ENCODE measurements at places on chromosomes 13 and 19.

- DNase-seq = no peak
Observed at GRCh38 chr19:30552593-30552992, 180.4 kb downstream of the ZNF536 start.

DNA sequence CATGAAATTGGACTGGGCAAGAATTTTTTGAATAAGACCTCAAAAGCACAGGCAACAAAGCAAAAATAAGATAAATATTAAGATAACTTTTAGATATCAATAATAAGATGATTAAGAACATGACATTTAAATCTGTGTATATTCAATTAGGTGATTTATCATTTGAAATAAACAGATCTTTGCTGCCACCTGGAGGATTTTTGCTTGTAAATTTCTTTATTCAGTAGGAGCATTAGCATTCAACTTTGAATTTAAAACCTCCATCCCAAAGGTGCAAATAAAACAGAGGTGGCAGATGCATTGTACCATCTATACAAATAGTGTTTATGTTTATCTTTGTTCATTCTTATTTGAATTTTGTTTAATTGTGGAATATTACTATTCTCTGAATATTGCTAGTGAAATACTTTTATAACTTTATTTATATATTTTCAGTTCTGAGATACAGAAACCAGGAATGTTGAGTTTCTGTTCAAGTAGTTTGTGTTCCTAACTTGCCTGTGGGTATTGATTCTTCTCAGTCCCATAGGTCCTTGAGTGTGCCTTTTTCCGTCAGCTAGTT, 20.9 kb downstream of the COG6 start:
- no peak for DNase-seq

DNA sequence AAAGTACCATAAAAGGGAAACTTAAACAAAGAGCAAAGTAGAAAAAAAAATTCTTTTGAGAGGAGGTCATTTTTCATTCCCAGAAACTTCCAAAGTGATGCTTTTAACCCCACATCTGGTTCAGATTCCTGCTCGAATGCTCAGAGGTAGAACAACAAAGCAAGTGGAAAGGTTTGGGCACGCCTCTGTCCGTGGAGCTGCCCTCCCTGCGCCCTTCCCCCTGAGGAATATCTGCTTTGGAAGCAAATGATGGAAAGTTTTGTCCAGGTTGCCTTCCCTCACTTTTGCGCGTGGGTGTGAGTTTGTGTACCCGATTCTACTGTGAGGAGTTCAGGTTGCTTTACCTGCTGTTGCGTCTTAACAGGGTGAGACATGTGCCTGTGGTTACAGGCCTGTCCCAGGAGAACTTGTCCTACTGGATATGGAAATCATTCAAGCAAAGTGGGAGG, 110.2 kb downstream of the KLF5 start:
- no peak for DNase-seq

DNA sequence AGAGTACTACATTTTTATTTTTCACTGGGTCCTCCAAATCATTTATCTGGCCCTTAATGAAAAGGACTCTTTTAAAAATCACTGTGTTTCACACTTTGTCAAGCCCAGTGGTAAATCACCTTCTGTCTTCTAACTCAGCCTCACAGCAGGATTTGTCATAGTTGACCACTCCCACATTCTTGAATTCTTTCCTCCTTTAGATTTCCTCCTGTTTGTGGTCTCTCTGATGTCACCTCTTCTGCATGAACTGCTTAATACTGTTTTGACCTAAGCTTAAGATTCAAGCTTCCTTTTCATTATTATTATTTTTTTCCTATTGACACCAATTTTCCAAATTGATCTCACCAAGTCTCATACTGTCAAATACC, 899.8 kb upstream of the MIR17HG start:
- DNase-seq = no peak

DNA sequence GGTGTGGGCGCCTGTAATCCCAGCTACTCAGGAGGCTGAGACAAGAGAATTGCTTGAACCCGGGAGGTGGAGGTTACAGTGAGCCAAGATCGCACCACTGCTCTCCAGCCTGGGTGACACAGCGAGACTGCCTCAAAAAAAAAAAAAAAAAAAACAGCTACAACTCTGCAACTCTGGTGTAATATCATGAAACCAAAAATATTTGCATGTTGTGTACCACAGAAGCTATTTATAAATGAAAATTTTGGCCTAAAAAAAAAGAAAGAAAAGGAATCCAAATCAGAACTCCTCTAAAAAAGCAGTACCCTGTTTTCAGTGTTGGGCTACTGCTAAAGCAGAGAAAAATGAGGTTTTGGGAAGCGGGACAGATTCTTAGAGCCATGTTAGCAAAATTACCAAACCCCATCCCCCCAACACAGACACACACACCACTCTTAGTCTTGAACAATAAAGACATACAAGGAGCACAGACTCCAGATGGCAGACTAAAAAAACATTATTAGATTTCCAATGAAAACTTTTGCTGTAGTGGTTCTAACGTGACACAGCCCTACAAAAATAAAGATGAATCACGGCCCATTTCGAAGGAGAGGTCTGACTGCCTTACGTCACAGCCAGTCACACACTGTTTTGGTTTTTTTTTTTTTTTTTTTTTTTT, 51.5 kb downstream of the INSR start:
- DNase-seq = no peak

- DNase-seq = no peak
Observed at GRCh38 chr13:95641291-95642027, 3.0 kb downstream of the DZIP1 start.

GRCh38 chr19:5220866-5221265, 119.7 kb downstream of the PTPRS start:
- no peak for DNase-seq

DNA sequence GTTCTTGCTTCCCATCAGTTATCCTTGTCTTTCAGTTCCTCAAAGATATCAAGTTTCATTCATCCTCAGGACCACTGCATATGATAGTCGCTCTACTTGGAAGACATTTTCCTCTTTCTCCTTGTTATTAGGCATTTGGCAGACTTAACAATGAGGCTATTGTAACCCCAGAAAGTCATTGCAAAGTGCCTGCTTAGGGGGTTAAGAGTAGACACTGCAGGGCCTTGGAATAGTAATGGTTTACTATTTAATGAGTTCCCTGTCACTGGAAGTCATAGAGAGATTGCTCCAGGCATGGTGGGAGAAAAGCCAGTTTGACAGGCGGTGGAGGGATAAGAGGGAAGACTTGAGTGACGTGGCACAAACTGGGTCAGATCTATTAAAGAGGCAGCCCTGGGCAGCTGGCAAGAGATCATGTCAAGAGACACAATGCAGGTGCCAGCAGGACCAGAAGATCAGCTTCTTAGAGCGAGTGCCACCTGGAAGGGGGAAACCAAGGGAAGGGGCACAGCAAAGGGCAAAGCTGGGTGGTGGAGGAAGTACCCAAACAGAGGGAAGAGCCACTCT, 16.8 kb upstream of the CPB2 start:
- no peak for DNase-seq

DNA sequence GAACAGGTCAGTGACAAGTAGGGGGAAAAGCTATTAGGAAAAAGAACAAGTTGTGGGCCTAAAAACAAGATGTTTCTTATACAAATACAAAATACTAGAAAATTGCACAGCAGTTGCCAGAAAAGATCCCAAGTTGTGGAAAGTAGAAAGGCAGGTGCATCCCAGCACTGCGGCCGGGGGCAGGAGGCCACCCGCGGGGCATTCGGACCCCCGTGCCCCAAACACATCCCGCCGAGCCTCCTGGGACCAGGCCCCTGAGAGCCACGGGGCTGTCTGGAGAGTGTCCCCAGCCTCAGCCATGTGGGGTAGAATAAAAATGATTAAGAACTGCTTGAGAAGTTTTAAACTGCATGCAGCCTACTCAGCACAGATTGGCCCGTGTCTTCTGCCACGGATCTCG, 11.4 kb downstream of the RASA3 start:
- DNase-seq = no peak

- no peak for DNase-seq
Observed at GRCh38 chr13:42534785-42535184, 39.2 kb upstream of the TNFSF11 start.

GRCh38 chr13:76643596-76643995, 242.6 kb downstream of the KCTD12 start:
- DNase-seq = no peak

DNA sequence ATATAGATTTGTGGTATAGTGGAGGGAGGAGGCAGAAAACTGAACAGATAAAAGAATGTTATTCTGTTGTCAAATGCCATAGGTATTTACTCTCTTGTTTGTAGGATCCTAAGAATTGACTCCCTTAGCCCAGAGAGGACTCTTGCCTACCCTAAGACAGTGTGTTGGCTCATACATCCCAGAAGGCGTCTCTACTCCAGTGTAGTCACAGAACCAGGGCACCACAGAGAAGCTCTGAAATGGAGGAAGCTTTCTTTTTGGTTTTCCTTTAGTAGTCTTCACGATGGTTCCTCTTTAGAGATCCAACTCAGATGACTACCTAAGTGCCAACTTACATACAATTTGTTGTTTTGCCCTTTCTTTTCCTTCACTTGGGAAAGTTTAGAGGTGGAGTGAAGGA, 14.0 kb downstream of the GPR183 start:
- no peak for DNase-seq
